ENCODE measurements at places on chromosomes 12 and 14.
A peak's percentile ranks its signal among the peaks of the same experiment; 100 is the strongest.

GRCh38 chr12:39772821-39773259, 153.2 kb upstream of the ABCD2 start:
- no peak for DNase-seq

DNA sequence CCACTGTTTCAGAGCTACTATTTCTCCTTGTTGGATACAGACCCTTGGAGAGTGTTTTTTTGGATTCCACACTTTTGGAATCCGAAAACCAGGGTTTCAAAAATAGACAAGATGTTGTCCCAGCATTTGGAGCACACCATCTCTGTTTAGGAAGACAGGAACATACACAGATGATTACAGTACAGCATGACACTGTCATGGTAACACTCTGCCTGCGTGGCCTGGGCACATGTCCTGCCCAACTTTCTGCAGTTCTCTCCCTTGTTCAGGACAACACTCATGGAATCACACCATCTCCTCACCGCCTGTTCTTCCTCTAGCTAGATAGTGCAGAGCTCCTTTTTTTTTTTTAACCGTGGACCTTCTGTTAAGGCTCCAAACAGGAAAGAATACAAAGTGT, 369.2 kb downstream of the PDZRN4 start:
- no peak for DNase-seq

GRCh38 chr12:52630008-52630500, 11.7 kb upstream of the KRT73 start:
- DNase-seq: no peak

DNA sequence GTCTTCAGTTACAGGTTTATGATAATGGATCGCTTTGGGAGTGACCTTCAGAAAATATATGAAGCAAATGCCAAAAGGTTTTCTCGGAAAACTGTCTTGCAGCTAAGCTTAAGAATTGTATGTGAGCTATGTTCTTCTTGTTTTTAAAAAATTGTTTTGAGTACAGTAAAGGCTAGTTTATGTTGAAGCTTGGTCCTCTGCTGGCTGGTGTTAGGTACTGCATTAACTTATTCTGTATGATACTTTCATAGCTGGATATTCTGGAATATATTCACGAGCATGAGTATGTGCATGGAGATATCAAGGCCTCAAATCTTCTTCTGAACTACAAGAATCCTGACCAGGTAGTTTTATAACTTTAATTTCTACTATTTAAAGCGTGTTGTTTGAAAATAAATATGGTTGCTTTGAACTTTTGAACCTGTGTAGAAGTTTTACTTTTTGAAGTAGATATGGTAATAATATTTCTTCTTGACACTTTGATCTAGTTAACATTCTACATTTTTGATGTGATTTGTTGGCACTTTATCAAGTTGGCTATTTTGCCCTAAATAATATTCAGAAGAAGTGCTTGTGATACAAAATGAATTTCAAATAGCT, 55.7 kb downstream of the VRK1 start:
- no peak for DNase-seq

- no peak for DNase-seq
Observed at GRCh38 chr12:1348606-1349005, 245.8 kb downstream of the FBXL14 start.

DNA sequence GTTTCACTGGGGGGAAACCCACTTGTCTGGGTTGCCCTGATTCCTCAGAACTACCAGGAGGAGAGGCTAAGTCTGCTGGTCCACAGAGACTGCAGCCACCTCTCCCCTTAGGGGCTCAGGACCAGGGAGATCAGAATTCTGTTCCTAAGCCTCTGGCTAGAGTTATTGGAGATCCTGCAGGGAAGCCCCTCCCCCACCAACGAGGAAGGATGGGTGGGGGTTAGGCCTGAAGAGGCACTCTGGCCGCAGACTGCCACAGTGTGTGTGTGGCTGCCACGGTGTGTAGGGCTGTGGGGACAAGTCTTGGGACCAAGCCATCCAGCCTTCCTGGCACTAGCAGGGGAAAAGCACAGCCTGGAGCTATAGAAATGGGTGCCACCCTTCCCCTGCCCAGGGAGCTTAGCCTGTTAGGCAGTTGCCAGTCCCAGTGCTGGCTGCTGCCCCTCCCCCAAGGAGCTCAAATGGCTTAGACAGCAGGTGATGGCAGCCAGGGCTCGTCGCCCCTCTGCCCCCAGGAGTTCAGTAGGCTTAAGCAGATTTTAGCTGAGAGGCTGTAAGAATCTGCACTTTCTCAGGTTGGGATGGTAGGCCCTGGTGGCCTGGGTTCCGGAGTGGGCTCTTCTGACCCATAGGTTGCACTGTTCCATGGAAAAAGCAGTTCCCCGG, 107.7 kb downstream of the ERGIC2 start:
- no peak for DNase-seq

DNA sequence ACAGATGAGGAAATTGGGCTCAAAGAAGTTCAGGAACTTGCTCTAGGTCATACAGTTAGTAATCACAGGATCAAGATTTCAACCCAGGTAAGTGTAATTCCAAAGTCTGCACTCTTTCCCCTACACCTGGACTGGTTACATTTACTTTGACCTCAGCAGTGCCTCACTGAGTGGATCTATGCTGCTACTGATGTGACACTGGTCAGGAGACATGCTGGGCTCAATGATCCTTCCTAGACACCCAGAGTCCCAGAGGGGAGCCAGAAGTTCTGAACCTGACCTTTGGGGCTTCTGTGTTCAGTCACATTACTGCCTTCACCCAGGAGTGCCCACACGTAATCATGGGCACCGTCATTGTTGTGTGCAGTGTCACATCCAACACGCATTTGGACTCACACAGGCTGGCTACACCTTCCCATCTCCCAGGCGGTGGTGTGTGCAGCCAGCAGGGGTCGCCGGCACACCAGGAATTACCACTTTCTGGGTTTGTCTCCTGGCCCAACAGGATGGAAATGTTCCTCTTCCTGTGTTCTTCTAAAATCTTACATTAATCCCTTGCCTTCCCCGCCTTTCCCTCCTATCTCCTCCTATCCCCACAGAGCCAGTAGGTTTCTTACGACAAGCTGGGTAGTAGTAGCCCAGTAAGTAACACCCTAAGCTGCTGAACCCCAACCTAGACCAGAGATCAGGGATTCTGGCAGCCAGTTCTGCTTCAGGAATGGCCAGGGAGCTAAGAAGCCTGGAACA, 25.6 kb downstream of the CALCOCO1 start:
- peak; percentile 69 for DNase-seq

DNA sequence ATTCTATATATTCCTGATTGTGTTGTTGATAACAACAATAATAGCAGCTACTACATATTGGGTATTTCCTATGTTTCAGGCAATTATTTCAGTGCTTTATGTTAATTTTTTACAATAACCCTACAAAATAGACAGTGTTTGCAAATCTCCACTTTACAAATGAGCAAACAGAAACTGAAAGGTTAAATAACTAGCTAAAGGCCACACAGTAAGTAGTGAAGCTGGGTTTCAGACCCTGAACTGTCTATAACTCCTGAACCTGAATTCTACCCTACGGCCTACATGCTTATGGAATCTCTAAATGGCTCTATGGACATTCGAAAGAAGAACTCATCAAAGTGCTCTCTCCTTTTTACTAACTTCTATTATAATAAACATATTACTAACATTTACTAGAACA, 19.7 kb upstream of the NUDT4 start:
- no peak for DNase-seq
